ENCODE measurements at places on chromosomes 11 and 22.

- no peak for DNase-seq
Observed at GRCh38 chr11:121711939-121712338, 259.2 kb upstream of the SORL1-AS1 start.

DNA sequence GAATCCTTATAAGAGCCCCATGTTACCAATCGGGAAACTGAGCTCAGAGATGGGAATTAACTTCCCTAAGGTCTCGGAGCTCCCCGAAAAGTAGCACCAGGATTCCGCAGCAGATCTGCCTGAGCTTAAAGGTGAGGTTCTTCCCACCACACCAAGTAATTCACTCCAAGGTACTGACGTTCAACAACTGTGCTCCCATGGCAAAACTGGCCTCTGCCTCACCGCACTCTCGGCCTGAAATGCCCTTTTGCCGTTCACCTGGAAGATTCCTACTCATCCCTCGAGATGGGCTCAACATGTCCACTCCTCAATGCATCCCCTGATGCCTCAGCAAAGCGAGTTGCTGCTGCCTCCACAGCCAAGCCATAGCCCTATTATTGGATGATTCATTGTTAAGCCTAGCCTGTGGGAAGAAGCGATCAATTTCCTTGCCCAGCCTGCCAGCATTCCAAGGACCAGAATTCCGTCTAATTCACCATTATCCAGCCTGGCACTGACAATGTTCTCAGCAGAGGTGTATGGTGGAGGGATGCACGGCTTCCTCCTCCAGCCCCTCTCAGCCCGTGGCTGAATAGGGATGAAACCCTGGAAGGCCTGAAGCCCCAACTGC, 4.2 kb downstream of the PLAAT3 start:
- no peak for DNase-seq

DNA sequence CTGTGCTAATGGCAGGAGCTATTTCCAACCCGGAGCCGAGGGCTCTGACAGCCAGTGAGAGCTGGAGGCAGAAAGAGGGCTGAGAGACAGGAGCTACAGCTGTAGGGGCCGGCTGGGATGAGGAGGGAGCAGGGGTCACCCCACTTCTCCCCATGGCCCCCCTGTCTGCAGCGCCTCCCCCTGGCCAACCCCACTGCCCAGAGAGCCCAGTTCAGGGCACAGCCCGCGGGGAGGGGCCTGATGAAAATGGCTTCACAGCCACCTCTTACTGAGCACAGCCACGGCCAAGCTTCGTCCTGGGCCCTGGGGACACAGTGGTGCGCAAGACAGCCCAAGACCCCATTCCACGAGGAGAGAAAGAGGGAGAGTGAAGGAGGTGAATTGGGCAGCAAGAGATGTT, 27.9 kb downstream of the RPL3 start:
- DNase-seq = no peak

- DNase-seq = peak; percentile 35
Observed at GRCh38 chr11:33542921-33543320, 157.7 kb downstream of the C11orf91 start.

- peak; percentile 49 for DNase-seq
Observed at GRCh38 chr11:21179770-21180169, 510.4 kb downstream of the NELL1 start.
